Dermis microvascular lymphatic vessel endothelial cell (primary cell): ENCODE measurements at places on chromosomes 11 and 22. TPM values are rescaled to one million over a fixed set of nuclear protein-coding genes. Genes with fewer than 3 reads are reported as not detected.

GGT5 gene
- total RNA-seq: 8.5 and 9.2 TPM in 2 replicates

WNT7B gene
- total RNA-seq: not detected in 2 replicates

GP1BB gene
- total RNA-seq: 2.7 and 5.3 TPM in 2 replicates

OR8D1 gene
- total RNA-seq: not detected in 2 replicates

NPAS4 gene
- not detected in 2 replicates for total RNA-seq

P2RX6 gene
- under 0.01 TPM in 1 of 2 replicates, not detected in the other for total RNA-seq

MS4A2 gene
- not detected in 2 replicates for total RNA-seq

GTSE1 gene
- 3.4 and 6.3 TPM in 2 replicates for total RNA-seq

SHISA8 gene
- total RNA-seq: not detected in 2 replicates

DTX4 gene
- 10.4 and 49.6 TPM in 2 replicates for total RNA-seq

DEAF1 gene
- total RNA-seq: 30.9 and 37.6 TPM in 2 replicates

RAB38 gene
- 1.5 and 2.4 TPM in 2 replicates for total RNA-seq

GRAMD1B gene
- total RNA-seq: 4.3 and 5.5 TPM in 2 replicates

LDLRAD3 gene
- 4.5 and 9.1 TPM in 2 replicates for total RNA-seq

KCNJ5 gene
- not detected in 2 replicates for total RNA-seq

HTR3B gene
- total RNA-seq: not detected in 2 replicates

MS4A4A gene
- total RNA-seq: not detected in 2 replicates

STK33 gene
- 0.25 and 0.64 TPM in 2 replicates for total RNA-seq
